ENCODE measurements at places on chromosomes 3 and 15. TPM values are rescaled to one million over a fixed set of nuclear protein-coding genes. Genes with fewer than 3 reads are reported as not detected.

CPNE9 gene
- not detected for total RNA-seq

ASB14 gene
- not detected for total RNA-seq

POTEB3 gene
- not detected for total RNA-seq

C3orf85 gene
- total RNA-seq = not detected

GNAI2 gene
- 249 TPM for total RNA-seq

GRCh38 chr3:6165951-6166350, 695.0 kb upstream of the GRM7 start:
- no peak for DNase-seq

DNA sequence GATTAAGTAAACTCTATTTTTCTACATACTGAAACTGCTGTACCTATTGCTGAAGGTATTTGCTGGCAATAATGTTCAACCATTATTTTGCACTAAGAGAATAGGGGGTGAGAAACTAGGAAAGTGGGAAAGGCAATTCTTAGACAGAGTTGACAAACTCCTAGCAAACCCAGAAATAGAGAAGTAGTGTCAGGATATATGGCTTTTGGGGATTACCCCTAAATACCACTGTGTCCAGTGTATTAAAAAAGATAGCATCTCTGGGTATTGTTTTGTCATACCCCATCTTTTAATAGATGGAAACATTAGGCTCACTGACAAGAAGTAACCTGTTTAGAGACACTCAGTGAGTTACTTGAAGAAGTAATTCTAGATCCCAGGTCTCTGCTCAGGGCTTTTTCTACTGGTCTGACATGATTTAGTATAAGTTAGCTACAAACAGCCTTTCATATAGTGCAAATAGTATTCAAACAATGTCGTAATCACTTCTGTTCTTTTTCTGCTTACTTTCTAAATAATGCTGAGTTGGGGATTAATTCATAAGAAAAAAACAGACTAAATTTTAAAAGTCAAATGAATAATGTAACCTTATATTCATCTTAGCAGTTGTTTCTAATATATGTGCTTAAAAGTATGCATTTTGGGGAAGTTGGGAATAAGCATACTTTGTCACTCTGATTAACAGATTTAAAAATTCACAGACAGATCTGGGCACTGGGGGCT, 107.2 kb downstream of the IL1RAP start:
- no peak for DNase-seq

GRCh38 chr15:43794269-43795037, 2.3 kb downstream of the SERF2 start:
- DNase-seq = no peak

- peak; percentile 8 for DNase-seq
Measured at GRCh38 chr3:102301155-102301880, 133.5 kb upstream of the ZPLD1 start.

DNA sequence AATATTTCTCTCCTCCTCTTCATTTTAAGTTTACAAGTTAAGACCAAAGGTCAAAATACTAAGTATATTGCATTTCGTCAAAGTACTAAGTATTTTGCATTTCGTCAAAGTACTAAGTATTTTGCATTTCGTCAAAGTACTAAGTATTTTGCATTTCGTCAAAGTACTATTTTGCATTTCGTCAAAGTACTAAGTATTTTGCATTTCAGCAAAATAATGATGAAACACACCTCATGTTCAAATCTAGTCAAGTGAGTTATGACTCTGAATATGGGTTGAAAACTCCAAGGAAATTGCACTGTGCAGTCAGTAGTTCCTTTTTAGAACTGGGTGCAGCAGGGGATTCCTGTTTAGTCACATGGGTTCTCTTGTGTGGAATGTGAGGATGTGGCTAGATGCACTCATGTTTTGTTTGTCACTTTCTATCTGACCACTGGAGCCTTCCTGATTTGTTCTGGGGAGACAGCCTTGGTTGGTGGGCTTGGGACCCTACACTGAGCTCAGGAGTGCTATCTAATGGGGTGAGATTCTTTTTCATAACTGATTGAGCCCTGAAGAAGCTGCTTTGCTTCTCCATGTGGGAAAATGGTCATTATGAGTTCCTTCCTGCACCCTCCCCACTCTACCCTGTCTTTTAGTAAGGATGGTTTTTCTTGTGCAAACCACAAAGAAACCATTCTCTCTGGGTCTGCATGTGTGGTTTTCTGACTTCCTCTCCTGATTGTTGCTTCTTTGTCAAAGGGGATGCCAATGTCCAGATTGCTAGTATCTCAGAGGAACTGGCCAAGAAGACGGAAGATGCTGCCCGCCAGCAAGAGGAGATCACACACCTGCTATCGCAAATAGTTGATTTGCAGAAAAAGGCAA, 73.4 kb downstream of the CCK start:
- DNase-seq = no peak

- no peak for DNase-seq
Measured at GRCh38 chr3:111570404-111571030, 24.6 kb downstream of the ZBED2 start.

DNA sequence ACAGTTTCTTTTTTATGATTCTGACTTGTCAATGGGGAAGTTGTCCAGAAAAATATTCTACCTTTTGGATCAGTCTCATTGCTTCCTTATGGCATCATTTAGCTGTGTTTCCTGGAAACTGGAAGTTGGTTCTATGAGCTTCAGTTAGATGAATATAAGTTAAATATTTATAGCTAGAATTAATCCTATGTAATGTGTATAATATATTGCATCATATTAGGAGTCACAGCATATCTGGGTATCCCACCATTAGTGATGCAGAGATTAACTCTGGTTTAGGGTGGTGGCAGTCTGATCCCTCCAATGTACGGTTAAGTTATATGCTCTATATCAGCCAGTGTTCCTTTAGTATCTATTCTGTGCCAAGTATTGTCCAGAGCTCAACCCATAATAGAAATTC, 19.3 kb downstream of the KLHL24 start:
- no peak for DNase-seq

GRCh38 chr3:141905129-141905528, 28.7 kb downstream of the ATP1B3 start:
- no peak for DNase-seq
